ENCODE measurements at places on chromosomes 1 and 21.

- DNase-seq: peak; percentile 73
These were observed 51.5 kb downstream of the PTPRF start for GRCh38 chr1:43582162-43582566.

DNA sequence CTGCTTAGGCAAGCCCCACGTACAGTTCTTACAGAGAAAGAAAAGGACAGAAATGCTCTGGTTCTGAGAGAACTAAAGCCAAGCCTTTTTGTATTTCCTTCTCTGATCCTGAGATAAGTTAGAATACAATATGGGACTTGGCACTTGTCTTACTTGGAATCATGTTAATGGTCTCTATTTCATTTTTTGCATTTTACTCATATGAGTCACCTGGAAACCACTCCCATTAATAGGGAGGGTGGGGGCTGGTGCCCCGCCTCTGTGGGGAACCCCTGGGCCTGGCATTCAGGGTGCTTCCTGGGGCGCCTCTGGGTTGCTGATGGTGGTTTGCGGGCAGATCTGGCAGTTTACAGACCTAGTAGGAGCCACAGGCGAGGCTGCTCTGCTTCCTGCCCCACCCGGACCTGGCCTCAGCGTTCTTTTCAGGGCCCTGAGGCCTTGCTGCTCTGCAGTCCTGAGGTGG is 26.7 kb downstream of the TSPAN2 start:
- no peak for DNase-seq

DNA sequence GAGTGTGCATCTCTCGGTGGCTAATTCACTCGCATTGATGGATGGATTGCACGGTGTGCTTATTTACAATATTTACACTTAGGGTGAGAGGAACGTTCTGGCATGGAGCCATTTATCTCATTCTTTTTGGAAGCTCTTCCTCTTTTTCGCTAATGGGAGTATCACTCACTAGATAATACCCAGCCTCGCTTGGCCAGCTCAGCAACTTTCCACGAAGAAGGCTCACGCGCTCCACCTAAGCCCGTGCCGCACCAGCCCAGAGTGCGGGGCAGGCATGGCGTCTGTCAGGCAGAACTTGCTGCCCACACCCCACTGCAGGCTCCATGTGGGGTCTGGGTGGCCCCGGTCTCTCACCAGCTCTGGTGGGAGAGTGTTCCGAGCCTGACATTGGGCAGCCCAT is 484.9 kb downstream of the NPHP4 start:
- no peak for DNase-seq

- DNase-seq: no peak
These were observed 16.7 kb downstream of the PALMD start for GRCh38 chr1:99662539-99663080.

DNA sequence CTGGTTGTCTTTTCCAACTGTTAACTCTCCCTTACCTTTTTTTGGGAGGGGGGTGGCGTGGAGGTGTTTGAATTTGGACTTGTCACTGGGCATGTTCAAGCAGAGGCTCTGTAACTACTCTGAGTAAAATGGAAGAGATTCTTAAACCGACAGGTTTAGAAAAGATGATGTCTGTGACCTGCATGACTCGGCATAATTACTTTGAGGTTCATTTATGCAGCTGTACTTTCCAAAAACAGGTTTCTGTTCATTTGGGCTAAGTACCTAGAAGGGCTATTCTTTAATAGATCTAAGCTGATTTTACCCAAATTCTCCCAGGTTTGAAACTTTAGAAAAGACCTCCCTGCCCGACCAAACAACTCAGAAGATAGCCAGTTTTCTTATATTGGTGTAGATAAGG is 80.3 kb downstream of the SLC35A3 start:
- no peak for DNase-seq

- DNase-seq: no peak
These were observed 8.1 kb upstream of the STMN1 start for GRCh38 chr1:25914074-25914995.

DNA sequence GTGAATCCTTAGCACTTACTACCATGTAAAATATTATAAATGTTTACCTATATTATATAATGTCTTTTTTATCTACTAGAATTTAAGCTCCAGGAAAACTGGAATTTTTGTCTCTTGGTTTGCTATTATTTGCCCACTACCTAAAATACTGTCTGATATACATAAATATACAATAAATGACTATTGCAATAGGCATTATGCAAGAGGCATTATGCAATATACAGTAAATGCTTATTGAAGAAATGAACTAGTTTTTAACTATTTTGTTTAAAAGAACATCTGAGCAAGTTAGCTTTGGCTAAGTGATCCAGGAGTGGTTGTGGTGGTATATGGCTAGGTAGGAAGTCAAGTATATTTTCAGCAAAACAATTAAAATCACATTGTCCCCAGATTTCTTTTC is 640.2 kb upstream of the PKN2 start:
- no peak for DNase-seq

Data from NCI-H446 treated with DMSO at 0.1 percent for 48 hours (cell line).